ENCODE measurements at places on chromosomes 1 and 21. TPM values are rescaled to one million over a fixed set of nuclear protein-coding genes. Genes with fewer than 3 reads are reported as not detected.

SLC19A2 gene
- total RNA-seq = 11.5 TPM

SPRR2A gene
- not detected for total RNA-seq

ST6GALNAC5 gene
- total RNA-seq = 9.1 TPM

CLCNKA gene
- 1.9 TPM for total RNA-seq

DNA sequence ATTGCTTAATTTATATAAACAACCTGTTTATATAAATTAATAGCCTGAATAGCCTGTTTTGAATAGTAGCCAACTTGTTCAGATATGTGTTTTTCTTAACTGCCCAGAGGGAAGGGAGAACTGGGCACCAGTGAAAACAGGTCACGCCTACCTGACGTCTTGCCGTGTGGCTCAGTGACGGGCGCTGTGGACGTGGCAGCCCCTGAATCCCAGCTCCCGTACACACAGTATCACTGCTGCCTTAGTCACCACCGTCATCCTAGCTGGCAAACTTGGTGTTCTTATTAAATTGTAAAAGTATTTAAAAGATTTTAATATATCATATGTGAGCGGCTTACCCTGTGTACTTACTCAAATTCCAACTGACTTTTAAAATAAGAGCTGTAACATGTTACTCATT lies 35.4 kb upstream of the TRAPPC10 start:
- no peaks in the 10 kb centered on the region for H3K4me1 ChIP-seq
- no peak overlapping the region for H3K4me3 ChIP-seq
- H3K36me3 ChIP-seq = peaks cover 29% of the 10 kb centered on the region
- H3K27me3 ChIP-seq = no peaks in the 10 kb centered on the region
- no peak for DNase-seq

DNA sequence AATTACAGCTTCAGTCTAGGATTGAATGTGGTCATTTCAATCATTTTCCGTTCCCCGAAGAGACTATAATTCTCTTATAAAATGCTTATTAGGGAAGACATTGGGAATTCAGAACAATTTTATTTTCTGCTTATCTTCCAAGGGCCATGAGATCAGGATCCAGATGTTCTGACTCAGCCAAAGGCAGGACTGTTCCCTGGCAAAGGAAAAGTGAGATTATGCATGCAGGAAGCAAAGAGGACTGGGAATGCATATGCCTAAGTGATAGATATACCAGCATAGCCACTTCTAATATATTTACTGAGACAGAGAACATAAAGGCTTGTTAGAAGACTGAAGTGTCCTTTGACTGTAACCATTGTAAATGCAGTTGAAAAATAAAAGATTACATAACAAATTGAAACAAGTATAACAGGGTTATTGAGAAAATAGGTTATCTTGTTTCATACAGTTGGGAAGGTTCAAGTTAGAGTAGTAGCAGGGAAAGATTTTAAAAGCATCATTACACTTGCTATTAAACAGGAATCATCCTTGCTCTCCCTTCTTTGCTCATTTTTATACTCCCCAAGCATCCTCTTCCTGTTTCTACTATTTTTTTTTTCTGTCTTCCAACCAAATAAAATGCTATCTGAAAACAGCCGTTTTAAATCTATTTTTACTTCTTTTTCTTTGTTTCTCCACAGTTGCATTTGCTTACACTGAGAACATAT lies 439.6 kb upstream of the ADAMTS5 start:
- H3K27ac ChIP-seq = no peak overlapping the region
- no peak overlapping the region for H3K4me3 ChIP-seq
- DNase-seq = no peak

DNA sequence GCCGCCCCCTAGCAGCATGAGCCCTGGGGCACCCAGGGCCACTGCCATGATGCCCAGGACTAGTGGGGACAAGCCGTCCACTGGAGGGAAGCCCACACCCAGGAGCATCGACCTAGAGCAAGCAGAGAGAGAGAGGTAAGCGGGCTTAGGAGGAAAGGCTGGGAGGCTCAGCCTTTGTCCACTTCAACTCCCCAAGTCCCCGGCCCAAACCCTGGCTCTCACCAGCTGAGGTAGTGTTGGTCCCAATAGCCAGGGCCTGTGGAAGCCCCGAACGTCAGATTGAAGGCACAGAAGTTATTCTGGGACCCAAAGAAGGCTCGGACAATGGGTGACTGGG lies 2.4 kb downstream of the GLMP start:
- peaks cover 3% of the 10 kb centered on the region for H3K36me3 ChIP-seq
- H3K27ac ChIP-seq = no peak overlapping the region
- no peak overlapping the region for H3K4me3 ChIP-seq
- no peak for DNase-seq
- peaks cover 7% of the 10 kb centered on the region for H3K4me1 ChIP-seq

DNA sequence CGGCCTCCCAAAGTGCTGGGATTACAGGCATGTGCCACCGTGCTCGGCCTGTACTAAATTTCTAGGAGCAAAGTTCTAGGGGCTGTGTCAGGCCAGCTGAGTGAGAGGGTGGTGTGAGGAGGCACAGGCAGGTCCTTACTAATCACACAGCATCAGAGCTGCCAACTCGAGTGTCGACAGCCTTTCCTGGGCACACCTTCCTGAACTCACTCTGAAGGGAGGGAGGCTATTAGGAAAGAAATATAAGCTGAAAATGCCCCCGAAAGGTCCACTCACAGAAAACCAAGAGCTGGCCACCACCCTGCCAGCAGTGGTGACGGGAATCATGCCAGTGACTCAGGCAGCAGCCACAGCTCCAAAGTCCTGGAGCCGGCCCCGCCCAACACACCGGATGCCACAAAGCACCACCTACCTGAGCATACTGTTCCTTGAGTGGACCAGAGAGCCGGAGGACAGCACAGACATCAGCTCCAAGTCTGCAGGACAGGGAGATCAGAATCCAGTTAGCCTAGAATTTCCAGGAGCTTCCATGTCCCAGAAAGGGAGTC lies 4.5 kb downstream of the PMVK start:
- H3K36me3 ChIP-seq = peaks cover 6% of the 10 kb centered on the region
- H3K27ac ChIP-seq = no peak overlapping the region
- no peak for DNase-seq
- no peaks in the 10 kb centered on the region for H3K4me1 ChIP-seq
- no peaks in the 10 kb centered on the region for H3K27me3 ChIP-seq
- no peak overlapping the region for H3K4me3 ChIP-seq
